ENCODE measurements at places on chromosomes 3 and 15.

GRCh38 chr15:45921978-45922377 is 287.1 kb downstream of the SQOR start:
- DNase-seq, result no peak

GRCh38 chr15:76337059-76337695 is 604 bp downstream of the ISL2 start:
- no peak for DNase-seq

GRCh38 chr15:44029940-44030568 is 165.0 kb downstream of the FRMD5 start:
- DNase-seq, result no peak

- no peak for DNase-seq
Measured at GRCh38 chr15:42270551-42270950, 2.5 kb upstream of the GANC start.

DNA sequence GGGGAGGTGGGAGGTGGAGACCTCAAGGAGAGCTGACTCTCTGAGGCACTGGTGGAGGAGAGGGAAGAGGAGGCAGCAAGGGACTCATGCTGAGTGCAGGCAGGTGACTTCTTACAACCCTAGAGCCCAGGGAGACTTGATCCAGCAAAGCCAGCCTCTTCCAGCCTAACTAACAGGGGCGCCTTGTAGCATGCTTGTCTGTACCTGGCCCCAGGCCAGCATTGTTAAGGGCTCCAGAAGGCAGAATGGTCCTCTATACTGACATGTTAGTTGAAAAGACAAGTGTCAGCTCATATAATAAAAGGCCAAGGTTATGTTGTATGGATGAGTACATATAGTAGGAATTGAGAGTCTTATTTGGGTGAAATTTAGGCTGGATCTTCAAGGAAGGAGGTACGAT is 65.4 kb downstream of the CHDH start:
- no peak for DNase-seq

DNA sequence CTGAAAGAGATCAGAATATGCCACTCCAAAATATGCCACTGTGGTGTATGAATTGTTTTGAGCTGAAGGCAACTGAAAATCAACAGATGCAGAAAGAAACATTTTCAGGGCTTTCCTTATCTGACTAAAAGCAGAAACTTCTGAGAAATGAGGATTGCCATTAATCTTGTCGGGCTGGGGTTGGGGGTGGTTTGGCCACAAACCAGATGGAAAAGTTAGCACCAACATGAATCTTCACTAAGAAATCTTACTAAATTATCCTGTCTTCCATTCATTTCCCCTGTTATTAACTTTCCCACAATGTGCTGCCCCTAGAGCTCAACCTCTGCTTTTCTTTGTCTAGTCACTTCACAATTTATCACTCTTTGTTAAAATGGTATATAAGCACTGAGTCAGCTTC is 229.9 kb upstream of the GADL1 start:
- DNase-seq, result no peak

GRCh38 chr3:67357610-67358458 is 296.6 kb downstream of the SUCLG2 start:
- DNase-seq, result no peak
